ENCODE measurements at places on chromosomes 11 and 22. TPM values are rescaled to one million over a fixed set of nuclear protein-coding genes. Genes with fewer than 3 reads are reported as not detected.

Gene ARHGAP8
- 57.7 TPM for polyA plus RNA-seq

DNA sequence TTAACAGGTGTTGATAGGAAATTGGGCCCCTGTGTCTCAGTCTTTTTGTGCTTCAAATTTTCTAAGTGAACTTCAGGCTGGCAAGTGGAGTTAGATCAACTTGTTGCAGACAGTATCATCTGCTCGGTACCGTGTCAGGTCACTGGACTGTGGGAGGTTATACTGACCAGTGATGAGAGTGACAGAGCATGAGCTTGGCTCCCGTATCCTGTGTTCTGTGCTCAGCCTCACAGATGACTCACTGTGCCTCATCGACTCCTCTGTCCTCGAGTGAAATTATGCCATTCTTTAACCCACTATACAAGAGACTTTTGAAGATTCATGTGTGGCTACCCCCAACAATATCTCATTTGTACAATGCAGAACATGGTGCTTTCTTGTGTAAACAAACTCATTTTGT is 7.9 kb downstream of the GRAP2 start:
- no peak for DNase-seq

Gene KDM4E
- 0.54 TPM for polyA plus RNA-seq

Gene PANX3
- polyA plus RNA-seq = not detected

- no peak for DNase-seq
Measured at GRCh38 chr11:126112547-126112946, 49.9 kb upstream of the CDON start.

Gene MPZL3
- polyA plus RNA-seq = 6.8 TPM
